Spinal cord (tissue), 10 donors: ENCODE measurements at places on chromosomes 5 and 9. TPM values are rescaled to one million over a fixed set of nuclear protein-coding genes. Genes with fewer than 3 reads are reported as not detected.
A peak's percentile ranks its signal among the peaks of the same experiment; 100 is the strongest.

The RUSC2 gene
- 77.9 TPM for polyA plus RNA-seq

The PCDHGC5 gene
- polyA plus RNA-seq = 6.5 TPM

The PPP1R2B gene
- polyA plus RNA-seq = not detected

The KIF27 gene
- 15.3 TPM for polyA plus RNA-seq

The CHSY3 gene
- 4.6 TPM for polyA plus RNA-seq

The PRRX2 gene
- 0.52 TPM for polyA plus RNA-seq

The SLC6A19 gene
- 0.22 TPM for polyA plus RNA-seq

The IL4 gene
- 0.43 TPM for polyA plus RNA-seq

The ADAMTS6 gene
- polyA plus RNA-seq = 5.3 TPM

The INSL6 gene
- polyA plus RNA-seq = 0.55 TPM

The SPTLC1 gene
- polyA plus RNA-seq = 63.8 TPM

GRCh38 chr5:73796164-73797131 is 170.5 kb downstream of the ARHGEF28 start:
- DNase-seq = no peak
- H3K4me3 ChIP-seq = no peak overlapping the region
- H3K4me1 ChIP-seq = no peaks in the 10 kb centered on the region
- no peaks in the 10 kb centered on the region for H3K36me3 ChIP-seq
- H3K27ac ChIP-seq = peak overlapping the region; percentile 1
- no peaks in the 10 kb centered on the region for H3K27me3 ChIP-seq

GRCh38 chr5:139946006-139946405 is 97.1 kb downstream of the NRG2 start:
- no peaks in the 10 kb centered on the region for H3K4me1 ChIP-seq
- H3K27me3 ChIP-seq = no peaks in the 10 kb centered on the region
- DNase-seq = no peak
- no peak overlapping the region for H3K27ac ChIP-seq
- no peaks in the 10 kb centered on the region for H3K36me3 ChIP-seq

DNA sequence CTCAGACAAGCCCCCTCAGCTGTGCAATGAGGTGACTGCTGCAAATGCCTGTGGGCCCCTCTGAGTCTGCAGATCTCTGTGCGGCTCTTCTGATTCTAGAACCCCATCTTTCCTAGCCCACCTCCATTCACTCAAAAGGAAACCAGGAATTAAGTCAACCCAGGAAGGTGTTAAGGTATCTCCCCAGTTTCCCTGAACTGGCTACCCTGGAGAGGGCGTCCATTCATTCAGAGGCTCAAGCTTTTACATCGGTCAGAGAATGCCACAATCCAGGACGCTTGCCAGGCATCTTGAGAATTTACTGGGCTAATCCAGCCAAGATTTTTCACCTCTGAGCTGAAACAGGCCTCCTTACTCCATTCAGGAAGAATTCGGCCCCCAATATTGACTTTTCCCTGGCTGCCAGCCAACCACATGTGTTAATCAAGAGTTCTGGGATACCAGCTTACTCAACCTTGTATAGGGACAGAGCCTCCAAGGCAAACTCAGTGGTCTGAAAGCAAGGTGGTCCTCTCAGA is 889 bp upstream of the ADAMTS12 start:
- peak; percentile 17 for DNase-seq
- H3K27ac ChIP-seq = peak overlapping the region; percentile 67
- H3K27me3 ChIP-seq = peaks cover 13% of the 10 kb centered on the region
- H3K36me3 ChIP-seq = no peaks in the 10 kb centered on the region
- peaks cover 18% of the 10 kb centered on the region for H3K4me1 ChIP-seq

- no peaks in the 10 kb centered on the region for H3K36me3 ChIP-seq
- no peaks in the 10 kb centered on the region for H3K4me1 ChIP-seq
These were observed 36.8 kb upstream of the TEX48 start for GRCh38 chr9:114718801-114719221.

DNA sequence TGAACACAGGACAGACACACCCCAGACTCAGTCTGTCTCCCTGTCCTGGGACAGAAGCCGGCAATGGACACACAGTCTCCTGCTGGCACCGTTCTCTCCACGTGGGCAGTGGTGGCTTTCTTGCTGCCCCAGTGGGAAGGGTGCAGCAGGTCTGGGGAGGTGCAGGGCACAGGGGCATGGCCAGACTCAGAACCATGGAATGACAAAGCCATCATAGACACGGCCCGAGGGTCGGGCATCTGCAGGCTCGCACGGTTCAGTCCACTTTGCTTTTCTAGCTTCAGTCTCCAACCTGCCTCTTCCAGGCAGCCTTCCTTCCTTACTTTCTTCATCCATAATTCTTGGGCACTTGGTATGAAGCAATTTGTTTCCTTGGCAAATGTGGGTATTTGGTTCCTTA is 16.7 kb downstream of the MYMK start:
- H3K27ac ChIP-seq = no peak overlapping the region
- no peak for DNase-seq

- H3K27ac ChIP-seq = no peak overlapping the region
- peaks cover 9% of the 10 kb centered on the region for H3K27me3 ChIP-seq
- no peak for DNase-seq
- H3K4me3 ChIP-seq = no peak overlapping the region
- H3K4me1 ChIP-seq = no peaks in the 10 kb centered on the region
- H3K36me3 ChIP-seq = peaks cover 33% of the 10 kb centered on the region
These were observed 7.6 kb downstream of the ZMAT2 start for GRCh38 chr5:140707812-140708211.

GRCh38 chr9:93450945-93451815 is at the start of gene FAM120A:
TSS of gene FAM120A (plus strand) at chr9:93451685. CDS start at chr9:93451916, 231 bp downstream.
- H3K27ac ChIP-seq = peak within 1 kb of the TSS; percentile 97
- H3K4me3 ChIP-seq = peak within 1 kb of the TSS; percentile 80
- no peaks in the 10 kb centered on the region for H3K27me3 ChIP-seq
- peaks cover 21% of the 10 kb centered on the region for H3K36me3 ChIP-seq
- DNase-seq = peak; percentile 91

DNA sequence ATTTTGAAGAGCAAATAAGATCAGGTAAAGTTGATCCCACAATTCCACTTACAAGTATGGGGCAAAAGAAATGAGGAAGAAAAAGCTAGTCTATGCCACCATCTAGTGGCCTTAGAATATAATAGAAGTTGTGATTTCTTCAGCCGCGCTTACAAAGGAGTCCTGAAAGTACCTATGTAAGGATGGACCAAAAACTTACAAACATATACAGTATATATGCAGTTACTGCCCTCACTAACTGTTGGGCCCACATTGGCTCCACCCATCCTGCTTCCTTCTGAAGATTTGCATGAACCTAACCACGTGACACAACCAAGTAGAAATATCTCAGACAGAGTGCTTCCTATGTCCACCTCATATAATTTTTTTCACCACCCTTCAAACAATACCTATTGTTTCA is 11.7 kb upstream of the OR13D1 start:
- H3K4me1 ChIP-seq = no peaks in the 10 kb centered on the region
- H3K27ac ChIP-seq = no peak overlapping the region

DNA sequence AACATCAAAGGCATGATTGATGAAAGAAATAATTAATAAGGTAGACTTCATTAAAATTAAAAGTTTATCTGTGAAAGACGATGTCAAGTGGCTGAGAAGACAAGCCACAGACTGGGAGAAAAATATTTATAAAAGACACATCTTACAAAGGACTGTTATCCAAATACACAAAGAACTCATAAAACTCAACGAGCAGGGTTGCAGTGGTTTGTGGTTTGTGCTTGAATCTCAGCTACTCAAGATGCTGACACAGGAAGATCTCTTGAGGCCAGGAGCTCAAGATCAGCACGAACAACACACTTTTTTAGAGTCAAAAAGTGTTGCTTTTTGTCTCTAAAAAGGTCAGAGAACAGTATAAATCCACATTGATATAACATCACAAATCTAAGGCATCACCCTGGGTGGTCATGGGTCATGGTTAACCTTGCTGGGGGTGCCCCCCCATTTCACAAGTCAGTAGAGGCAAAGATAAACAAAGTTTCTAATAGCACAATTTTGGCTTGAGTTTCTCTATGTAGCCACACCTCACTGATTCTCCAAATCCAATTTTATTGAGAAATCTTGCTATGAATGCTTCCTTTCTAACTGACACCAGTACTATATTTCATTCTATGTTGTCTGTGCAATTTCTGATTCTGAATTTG is 342.9 kb upstream of the RPS23 start:
- H3K27me3 ChIP-seq = no peaks in the 10 kb centered on the region
- no peak overlapping the region for H3K27ac ChIP-seq
- H3K36me3 ChIP-seq = no peaks in the 10 kb centered on the region
- no peak overlapping the region for H3K4me3 ChIP-seq

DNA sequence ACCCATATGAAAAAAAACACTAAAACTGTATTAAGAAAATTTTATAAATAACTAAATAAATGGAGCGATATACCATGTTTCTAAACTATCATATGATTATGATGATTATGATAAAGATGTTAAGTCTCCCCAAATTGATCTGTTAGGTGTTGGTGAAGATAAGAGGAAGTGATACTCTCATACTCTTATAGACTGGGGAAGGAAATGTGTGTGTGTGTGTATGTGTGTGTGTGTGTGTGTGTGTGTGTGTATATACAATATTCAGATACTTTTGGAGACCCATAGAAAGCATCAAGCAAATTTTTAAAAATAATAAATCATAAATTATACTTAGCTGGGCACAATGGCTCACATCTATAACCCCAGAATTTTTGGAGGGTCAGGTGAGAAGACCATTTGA is 62.9 kb downstream of the TMEM232 start:
- H3K36me3 ChIP-seq = no peaks in the 10 kb centered on the region
- no peaks in the 10 kb centered on the region for H3K27me3 ChIP-seq
- no peak overlapping the region for H3K27ac ChIP-seq
- no peaks in the 10 kb centered on the region for H3K4me1 ChIP-seq

DNA sequence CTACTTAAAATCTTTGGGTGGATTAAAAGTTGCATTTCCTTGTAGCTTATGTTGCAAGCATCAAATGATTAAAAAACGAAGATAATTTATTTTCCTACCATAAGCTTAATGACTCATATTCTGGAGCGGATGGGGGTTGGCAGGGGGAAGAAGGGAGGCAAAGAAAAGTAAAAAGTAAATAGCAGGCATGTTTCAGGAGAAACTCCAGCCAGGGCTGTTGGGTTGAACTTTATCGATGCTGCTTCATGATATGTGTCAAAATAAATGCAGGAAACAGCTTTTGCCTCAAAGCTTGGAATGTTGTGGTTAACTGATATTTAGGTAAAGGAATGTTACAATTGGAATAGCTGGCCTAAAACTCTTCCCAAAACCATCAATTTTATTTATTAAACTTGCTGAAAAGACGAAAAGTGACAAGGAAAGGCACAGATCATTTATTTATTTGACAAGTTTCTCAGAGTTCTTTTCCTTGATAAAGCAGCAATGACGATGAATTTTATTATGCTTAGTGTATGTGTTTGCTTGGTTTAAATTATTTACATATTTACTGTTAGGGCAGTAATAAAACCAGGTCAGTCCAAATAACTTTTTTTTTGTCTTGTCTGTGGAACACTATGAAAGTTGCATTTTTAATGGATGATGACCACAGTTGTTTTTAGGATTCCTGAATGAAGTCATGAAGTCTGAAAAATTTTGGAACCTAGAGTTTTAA is 177.9 kb downstream of the PCSK1 start:
- H3K4me1 ChIP-seq = no peaks in the 10 kb centered on the region
- no peaks in the 10 kb centered on the region for H3K36me3 ChIP-seq
- no peak for DNase-seq
- H3K27me3 ChIP-seq = no peaks in the 10 kb centered on the region
- H3K4me3 ChIP-seq = no peak overlapping the region
